ENCODE measurements at places on chromosomes 12 and 14.

DNA sequence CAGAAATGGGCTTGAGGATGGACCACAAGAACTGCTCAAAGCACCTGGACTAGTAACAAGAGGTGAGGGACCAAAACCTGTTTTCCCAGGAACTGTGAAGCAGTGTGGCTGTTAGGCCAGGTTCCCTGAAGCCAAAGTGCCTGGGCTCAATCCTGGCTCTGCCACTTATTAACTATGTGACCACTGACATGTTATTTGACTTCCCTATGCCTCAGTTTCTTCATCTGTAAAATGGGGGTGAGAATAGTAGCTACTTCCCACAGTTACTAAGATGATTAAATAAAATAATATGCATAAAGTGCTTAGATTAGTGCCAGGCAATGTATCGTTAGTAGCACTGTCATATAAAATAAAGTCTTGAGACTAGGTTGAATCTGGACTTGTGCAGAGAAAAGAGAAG, 25.6 kb downstream of the SMUG1 start:
- H3K4me3 ChIP-seq = no peak overlapping the region
- H3K4me1 ChIP-seq = no peaks in the 10 kb centered on the region
- peaks cover 2% of the 10 kb centered on the region for H3K36me3 ChIP-seq
- DNase-seq = no peak

GRCh38 chr14:28772613-28773012, 6.0 kb downstream of the FOXG1 start:
- H3K27ac ChIP-seq = no peak overlapping the region
- H3K4me1 ChIP-seq = no peaks in the 10 kb centered on the region
- no peak for DNase-seq
- H3K27me3 ChIP-seq = peaks cover 28% of the 10 kb centered on the region
- no peak overlapping the region for H3K4me3 ChIP-seq

- H3K36me3 ChIP-seq = peaks cover 3% of the 10 kb centered on the region
- no peak for DNase-seq
- H3K27ac ChIP-seq = peak overlapping the region; percentile 87
- no peak overlapping the region for H3K4me3 ChIP-seq
These were observed 39.7 kb downstream of the PSMA6 start for GRCh38 chr14:35331605-35332516.

GRCh38 chr14:61444215-61444768, 122.9 kb downstream of the PRKCH start:
- peak overlapping the region; percentile 44 for H3K4me3 ChIP-seq
- H3K4me1 ChIP-seq = peaks cover 93% of the 10 kb centered on the region
- peak overlapping the region; percentile 91 for H3K27ac ChIP-seq
- peak; percentile 39 for DNase-seq
- H3K36me3 ChIP-seq = peaks cover 52% of the 10 kb centered on the region

DNA sequence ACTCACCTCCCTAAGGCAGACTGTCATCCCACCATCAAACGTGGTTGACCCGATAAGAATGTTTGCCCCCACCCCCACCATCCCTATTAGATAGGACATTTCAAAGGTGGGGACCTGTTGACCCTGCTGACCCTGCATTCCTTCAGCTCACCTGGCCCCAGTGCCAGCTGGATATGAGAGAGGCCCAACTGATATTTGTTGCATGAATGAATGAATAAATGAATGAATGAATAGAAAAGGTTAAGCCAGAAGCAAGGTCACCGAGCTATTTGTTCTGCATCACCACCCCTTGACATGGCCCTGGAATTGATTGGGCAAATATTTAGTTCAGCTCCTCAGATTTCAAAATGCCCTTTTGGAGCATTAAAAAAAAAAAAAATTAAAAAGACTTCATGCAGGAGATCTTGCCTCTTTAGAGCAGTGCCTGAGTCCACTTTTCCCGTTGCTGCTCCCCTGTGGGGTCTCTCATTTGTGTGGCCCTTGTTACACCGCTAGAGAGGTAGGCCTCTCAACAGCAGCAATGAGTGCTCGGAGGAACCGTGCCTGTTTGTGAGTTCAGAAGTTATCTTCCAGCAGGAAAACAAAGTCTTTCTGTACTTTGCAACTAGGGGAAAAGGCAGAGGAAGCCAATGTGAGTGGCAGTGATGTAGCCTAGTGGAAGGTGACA, 8.5 kb upstream of the SERPINA5 start:
- H3K4me3 ChIP-seq = no peak overlapping the region
- H3K27me3 ChIP-seq = no peaks in the 10 kb centered on the region
- H3K4me1 ChIP-seq = no peaks in the 10 kb centered on the region
- no peak overlapping the region for H3K27ac ChIP-seq

DNA sequence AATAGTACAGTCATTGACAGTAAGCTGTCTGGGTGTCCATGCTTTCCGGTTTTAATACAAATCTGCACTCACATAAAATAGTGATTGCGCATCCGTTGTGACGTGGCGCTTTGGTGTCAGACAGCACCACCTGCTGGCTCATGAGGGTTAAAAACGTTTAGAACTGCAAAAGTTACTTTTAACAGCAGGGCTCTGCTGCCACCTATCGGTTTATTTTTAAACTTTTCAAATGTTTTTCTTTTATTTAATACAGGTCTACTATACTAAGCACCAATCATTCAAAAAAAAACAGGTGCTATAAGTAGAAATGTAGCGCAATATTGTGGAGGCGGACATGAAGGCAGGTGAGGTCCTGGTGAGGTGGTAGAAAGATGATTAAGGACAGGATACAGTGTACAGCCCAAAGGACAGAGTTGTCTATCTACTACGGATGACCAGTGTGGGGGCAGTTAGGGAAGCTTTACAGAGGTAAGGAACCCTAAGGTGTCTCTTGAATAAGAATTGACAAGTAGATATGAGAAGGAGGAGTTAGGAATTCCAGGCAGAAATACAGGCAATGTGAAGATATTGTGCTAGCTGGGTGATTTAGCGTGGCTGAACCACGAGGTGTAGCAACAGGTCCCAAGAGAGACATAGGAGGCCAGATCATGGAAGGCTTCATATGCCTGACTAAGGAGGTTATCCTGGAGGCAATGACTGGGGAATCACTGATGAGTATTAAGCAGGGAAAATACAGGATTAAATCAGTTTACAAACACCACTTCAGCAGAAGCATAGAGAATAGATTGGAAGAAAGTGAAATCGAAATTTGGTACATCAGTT, 91.5 kb upstream of the PRB2 start:
- peaks cover 2% of the 10 kb centered on the region for H3K36me3 ChIP-seq
- H3K27ac ChIP-seq = no peak overlapping the region
- no peak overlapping the region for H3K4me3 ChIP-seq

DNA sequence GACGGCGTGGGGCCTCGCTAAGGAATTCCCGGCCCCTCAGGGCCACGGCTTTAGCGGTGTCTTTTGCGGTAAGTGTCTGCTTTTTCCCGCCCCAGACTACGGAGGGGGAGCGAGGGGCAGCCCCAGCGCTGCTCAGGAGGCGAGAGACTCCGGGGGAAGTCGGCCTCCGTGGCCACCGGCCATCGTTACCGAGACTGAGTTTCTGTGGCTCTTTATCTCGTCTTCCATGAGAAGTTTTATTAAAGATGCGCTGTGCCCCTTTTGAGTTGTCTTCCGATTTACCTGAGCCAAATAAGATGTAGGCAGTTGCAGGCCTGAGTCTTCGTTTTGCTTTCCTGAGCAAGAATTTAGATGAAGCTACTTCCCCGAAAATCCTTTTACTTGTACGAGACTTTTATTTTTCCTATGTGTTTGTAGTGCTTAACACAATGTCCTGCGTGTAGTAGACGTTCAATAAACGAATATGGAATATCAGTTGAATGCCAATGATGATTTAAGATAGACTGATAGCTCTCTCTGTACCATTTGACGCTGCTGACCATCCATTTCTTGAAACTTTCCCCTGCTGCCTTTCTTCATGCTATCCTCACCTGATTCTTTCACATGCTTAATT, 462 bp downstream of the SRP54 start:
- H3K4me3 ChIP-seq = no peak overlapping the region
- H3K4me1 ChIP-seq = peaks cover 13% of the 10 kb centered on the region
- H3K36me3 ChIP-seq = peaks cover 8% of the 10 kb centered on the region
- no peak overlapping the region for H3K27ac ChIP-seq

DNA sequence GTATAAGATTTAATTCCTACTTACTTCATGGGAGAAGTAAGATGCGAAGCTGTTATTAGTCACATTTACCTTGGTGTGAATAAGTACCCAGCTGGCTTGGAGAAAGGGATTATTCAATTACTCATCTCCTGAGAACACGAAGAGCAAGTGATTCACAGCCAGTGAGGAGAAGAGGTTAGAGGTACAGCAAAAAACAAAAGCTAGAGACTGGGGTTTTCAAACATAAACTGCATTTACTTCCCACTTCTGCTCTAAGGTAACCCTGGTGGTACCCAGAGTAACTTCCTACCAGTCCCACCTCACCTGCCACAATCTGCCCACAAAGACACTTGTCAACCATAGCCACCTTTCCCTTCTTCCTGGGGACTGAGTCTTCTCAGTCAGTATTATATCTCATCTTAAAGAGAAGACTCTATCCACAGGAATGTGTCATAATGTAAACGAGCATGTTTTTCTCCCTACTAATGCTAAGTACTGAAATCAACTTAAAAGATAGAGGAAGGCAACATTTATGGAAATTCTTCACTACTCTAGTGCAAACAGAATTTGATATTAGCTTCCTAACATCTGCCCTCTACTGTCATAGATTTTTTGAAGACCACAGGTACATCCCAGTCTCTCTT, 6.0 kb upstream of the IL22 start:
- H3K4me1 ChIP-seq = peaks cover 7% of the 10 kb centered on the region
- peaks cover 22% of the 10 kb centered on the region for H3K27me3 ChIP-seq
- no peak overlapping the region for H3K4me3 ChIP-seq
- DNase-seq = no peak
- H3K36me3 ChIP-seq = peaks cover 5% of the 10 kb centered on the region

GRCh38 chr12:120406069-120406468, 31.8 kb upstream of the COX6A1 start:
- H3K4me3 ChIP-seq = no peak overlapping the region
- H3K4me1 ChIP-seq = no peaks in the 10 kb centered on the region
- H3K36me3 ChIP-seq = no peaks in the 10 kb centered on the region
- peaks cover 13% of the 10 kb centered on the region for H3K27me3 ChIP-seq
- H3K27ac ChIP-seq = no peak overlapping the region

DNA sequence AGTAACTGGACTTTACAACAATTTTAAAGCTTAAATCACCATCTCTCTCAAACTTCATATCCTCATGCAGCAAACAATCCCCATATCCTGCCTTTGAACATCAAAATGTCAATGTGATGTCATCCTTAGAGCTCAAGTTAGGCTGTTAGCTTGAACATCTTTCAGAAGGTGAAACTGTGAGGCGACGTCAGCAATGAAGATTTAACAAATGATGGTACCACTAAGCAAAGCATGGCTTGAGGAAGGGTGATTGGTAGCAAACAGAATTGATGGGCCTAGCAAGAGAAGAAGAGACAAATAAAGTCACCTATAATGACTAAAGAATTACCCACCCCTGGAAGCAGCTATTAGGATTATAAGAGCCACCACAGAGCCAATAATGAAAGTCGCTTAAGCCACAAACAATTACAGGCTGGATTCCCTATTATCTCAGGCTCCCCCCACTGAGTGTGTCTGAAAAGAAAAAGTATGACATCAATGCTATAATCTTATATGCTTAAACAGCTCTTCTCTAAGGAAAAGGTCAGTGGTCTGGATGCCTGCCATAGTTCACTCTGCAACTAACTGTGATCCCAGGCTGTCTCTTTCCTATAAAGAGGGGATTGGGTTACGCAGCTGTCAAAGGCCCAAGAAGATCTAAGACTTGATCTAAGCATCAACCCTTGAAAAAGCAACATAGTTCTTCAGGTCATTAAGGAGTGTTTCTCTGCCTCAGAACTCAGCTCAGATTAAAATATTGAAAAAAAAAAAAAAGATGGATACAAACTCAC, 18.1 kb downstream of the EGLN3 start:
- H3K27me3 ChIP-seq = no peaks in the 10 kb centered on the region
- no peak for DNase-seq
- peaks cover 7% of the 10 kb centered on the region for H3K36me3 ChIP-seq
- no peak overlapping the region for H3K27ac ChIP-seq
- no peaks in the 10 kb centered on the region for H3K4me1 ChIP-seq
- H3K4me3 ChIP-seq = no peak overlapping the region

DNA sequence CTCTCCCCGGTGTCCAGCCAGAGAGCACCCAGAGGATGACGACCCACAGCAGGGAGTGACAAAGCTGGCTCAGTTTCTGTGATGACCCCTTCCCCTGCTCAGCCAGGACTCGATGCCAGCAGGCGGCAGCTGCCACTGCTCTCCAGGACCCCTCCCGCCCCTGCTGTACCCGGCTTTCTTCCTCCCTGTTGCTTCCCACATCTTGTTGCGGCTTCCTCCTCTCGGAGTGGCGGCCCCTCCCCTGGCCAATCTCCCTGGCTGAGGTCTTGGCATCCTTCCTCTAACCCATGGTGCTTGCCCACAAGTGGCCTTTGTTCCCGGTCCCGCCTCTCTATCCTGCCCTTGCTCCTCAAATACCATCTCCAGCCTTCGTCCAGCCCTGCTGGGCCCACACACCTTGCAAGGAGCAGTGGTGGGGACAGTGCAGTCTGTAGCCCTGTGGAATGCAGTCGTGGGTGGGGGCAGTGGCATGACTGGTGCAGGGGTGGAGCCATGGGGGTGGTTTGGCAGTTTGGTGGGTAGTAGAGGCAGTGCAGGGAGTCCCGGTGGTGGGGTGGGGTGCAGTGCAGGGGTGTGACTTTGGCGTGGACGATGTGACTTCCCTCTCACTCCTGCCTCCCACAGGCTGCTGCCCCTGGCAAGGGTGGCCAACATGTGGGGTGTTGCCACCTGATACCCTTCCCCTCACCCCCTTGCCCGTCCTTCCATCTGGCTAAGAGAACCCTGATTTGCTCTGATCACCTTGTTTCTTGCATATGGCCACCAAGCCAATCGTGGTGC, 16.3 kb upstream of the BEGAIN start:
- no peak for DNase-seq
- H3K4me1 ChIP-seq = no peaks in the 10 kb centered on the region
- no peak overlapping the region for H3K27ac ChIP-seq
- H3K27me3 ChIP-seq = peaks cover 67% of the 10 kb centered on the region
- H3K36me3 ChIP-seq = peaks cover 3% of the 10 kb centered on the region
- no peak overlapping the region for H3K4me3 ChIP-seq

DNA sequence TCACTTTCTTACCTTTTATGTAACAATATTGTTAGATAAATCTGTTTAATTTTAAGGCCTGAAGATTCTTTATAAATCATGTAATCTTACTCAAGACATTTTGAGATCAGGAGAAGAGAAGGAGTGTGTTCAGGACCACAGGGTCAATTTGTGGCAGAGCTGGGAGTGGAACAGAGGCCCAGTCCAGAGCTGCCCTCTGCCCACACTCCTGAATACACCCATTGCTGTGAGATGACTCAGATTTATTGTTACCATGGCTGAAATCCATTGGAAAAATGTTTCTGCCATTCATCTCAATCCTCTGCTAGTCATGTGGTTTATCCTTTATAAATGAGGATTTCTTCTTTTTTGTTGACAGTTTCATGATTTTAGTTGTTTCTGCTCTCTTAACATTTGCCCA, 100.5 kb upstream of the STXBP6 start:
- H3K27ac ChIP-seq = no peak overlapping the region
- H3K27me3 ChIP-seq = peaks cover 12% of the 10 kb centered on the region
- no peak overlapping the region for H3K4me3 ChIP-seq
- H3K36me3 ChIP-seq = no peaks in the 10 kb centered on the region
- DNase-seq = no peak
- H3K4me1 ChIP-seq = no peaks in the 10 kb centered on the region

All from central memory CD8-positive, alpha-beta T cell (primary cell).